ENCODE measurements at places on chromosomes 12 and 14.

DNA sequence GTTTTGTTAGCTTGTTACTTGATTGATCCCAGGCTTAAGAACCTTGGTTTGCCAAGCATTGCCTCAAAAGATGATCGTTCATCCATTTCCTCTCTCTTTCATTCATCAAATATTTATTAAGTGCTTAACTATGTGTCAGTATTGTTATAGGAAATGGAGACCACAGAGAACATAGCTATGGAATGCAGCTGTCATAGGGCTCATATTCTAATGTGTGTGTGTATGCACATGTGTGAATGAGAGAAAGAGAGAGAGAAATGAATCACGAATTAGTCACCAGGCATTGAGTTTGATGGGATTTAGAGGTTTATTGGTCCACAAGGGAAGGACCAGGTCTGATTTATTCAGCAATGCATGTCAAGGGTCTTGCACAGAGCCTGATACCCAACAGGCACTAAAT lies 71.0 kb upstream of the FBXO21 start:
- DNase-seq, result no peak

GRCh38 chr14:31942166-31942841 lies 134.8 kb upstream of the ARHGAP5 start:
- DNase-seq, result no peak

- no peak for DNase-seq
These were observed 43.2 kb upstream of the PHC1 start for GRCh38 chr12:8871068-8871467.

- DNase-seq, result no peak
These were observed 1.5 kb upstream of the FZD10 start for GRCh38 chr12:130160711-130161231.

DNA sequence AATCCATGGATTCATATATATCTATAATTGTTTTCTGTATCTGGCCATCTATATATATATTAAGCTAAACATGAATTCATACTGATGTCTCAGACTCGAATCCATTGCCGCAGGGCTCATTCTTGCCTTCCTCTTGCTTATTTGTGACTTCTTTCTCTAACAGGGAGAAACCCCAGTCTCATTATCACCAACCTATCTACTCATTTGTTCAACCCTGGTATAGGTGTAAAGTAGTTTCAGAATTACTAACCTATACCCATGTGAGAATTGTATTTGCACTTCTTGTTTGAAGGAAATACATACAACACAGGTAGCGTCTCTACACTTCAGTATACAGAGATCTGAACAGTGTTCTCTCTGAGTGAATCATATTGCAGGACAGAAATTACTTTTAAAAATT lies 77.7 kb downstream of the PTPN11 start:
- no peak for DNase-seq

DNA sequence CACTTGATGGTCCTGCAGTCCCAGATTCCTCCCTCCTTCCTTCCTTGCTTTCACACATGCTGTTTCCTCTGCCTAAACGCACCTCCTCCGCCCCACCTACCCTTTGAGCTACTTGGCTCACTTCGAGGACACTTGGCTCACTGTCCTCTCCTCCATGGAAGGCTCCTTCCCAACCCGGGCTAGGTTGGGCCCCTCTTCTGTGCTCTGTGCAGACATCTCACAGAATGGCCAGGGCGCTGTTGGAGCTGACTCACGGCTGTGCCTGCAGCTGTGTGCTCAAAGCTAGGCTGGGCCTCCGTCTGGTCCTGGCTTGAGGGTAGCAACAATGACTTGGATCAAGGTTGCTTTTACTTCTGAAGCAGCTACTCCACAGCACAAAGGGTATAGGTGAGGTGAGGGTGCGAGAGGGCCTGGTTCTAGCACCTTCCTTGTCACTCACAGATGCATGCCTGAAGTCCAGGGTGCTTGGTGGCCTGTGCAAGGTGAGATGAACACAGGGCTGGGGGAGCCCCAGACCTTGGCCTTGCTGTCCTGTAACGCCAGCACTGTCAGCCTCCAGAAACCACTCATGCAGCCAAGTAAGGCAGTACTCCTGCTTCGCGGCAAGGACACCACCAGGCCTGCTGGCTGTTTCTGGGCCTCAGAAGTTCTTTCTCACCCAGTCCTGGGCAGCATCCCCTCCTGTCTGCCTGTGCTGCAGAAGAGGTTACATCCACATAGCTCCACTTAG lies 61.8 kb downstream of the GALNT16 start:
- no peak for DNase-seq

- no peak for DNase-seq
These were observed 929 bp downstream of the CHD8 start for GRCh38 chr14:21454843-21455544.

DNA sequence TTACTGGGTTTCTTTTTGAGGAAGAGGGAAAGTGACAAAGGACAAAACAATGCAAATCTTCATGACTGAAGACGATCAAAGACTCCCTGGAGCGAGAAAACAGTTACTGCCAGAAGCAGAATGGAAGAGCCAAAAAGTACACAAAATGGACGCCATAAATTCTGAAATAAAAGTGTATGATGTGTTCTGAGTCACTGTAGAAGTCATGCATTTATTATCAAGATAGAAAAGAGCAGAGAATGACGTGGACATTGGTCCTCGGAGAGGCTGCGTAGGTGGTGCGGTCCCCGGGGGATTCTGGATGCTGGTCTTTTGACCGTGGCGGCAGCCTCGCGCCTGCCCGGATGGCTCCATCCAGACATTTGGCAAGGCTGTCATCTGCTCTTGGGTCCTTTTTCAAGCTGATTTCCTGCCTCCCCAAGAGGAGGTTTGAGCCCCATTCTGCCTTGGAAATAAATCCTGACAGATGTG lies 52.8 kb downstream of the C14orf132 start:
- no peak for DNase-seq

Data from SIG-M5 (cell line).